ENCODE measurements at places on chromosomes 4 and X.

- no peak for DNase-seq
These were observed 443.4 kb downstream of the CCSER1 start for GRCh38 chr4:90570615-90571014.

DNA sequence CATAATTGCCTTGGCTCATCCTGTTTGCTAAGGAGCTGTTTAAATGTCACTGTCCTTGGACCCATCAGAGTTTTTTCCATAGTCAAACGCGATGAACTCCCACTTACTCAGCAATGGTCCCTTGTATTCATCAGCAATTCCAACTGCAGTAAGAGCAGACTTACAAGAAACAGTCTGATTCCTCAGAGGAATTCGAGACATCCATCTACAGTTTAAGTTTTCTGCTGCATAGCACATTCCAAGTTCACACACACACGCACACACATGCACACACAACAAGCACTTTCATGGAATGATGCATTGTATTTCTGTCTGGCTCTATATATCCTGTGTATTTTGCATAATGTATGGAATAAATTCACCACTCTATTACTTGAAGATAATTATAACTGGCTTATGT is 32.7 kb upstream of the TMEM150C start:
- no peak for DNase-seq

DNA sequence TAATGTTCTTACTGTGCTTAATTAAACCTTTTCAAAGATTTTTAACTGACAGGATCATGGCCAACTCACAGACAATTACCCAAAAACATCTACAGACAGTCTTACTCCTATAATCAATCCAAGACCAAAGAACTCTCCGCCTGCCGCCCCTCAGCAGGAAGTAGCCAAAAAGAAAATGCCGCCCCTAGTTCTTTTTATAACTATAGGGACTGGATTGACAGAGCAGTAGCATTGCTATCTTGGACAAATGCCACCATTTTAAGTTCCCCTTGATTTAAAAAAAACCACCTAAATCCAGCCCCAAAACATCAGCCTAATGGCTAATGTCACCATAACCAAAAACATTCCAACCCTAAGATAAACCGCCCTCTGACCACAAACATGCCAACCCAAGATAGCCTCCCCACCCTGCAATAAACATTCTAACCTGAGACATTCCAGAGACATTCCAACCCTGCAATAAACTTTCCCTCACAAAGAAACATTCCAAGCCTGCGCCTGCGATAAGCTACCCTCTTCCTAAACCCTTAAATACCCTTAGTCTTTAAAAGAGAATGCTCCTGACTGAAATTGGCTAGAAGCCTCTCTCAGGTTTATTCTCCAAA is 77.0 kb downstream of the COQ2 start:
- DNase-seq = no peak

GRCh38 chr4:80093563-80093962 is 20.5 kb upstream of the ANTXR2 start:
- no peak for DNase-seq

GRCh38 chrX:74535086-74535407 is 79.4 kb downstream of the RLIM start:
- no peak for DNase-seq

- no peak for DNase-seq
These were observed 38.8 kb upstream of the AFAP1 start for GRCh38 chr4:7978489-7978888.

DNA sequence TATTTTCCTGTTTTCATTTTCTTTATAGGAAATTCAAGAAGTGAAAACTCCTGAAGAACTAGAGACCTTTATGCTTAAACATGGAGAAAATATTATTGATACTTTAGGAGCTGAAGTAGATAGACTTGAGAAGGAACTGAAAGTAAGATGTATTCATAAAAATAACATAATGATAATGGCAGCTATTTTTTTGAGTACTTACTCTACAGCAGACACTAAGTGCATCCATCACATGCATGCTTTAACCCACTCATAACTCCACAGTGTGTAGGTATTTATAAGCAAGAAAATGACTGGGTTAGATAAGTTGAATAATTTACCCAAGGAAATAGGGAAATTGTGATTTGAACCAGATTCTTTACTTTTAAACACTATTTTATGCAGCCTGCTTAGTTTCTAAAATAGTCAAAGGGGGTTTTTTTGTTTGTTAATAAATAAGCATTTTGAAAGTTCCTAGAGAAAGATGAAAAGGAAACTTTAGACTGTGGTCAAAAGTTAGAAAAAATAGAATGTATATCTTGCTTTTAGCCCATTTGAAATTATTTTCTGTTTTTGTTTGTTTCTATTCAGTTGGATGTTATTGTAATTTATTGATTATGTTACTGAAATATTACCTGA is 74.2 kb downstream of the BEND4 start:
- no peak for DNase-seq

DNA sequence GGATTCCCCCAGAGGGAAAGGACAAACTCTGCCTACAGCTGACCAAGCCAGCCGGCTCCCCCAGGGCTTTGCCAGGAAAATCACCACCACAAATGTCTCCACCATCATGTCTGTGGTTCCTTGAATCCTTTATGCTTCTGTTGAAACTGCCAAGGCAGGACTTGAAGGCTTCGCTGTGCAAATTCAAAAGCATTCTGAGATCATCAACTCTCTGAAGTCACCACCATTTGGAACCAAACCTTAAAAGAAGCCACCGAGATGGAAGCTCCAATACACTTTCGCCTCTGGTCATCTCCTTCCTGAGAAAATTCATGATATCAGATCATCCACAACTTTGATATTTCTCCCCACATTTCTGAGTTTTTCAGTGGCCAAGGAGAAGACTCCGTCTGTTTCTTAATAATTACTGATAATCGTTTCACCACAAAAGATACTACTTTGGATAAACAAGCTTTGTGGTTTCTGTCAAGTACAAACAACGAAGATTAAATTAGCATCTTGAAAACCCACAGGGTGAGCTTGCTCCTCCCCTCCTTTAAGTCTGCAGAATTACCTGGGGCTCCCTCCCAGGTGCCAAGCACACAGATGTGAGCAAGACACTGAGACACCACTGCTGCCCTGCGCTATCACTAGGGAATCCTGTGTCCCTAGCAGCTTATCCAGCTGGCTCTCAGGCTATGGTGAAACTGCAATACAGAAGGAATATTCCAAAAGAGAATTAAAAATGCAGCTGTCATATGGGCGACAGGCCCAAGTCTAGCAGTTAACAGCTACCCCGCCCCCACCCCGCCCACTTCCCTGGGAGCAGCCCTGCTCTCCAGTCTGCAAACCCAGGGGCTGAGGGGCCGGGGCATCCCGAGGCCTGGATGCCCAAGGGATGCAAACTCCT is 125.0 kb upstream of the TBL1X start:
- no peak for DNase-seq

DNA sequence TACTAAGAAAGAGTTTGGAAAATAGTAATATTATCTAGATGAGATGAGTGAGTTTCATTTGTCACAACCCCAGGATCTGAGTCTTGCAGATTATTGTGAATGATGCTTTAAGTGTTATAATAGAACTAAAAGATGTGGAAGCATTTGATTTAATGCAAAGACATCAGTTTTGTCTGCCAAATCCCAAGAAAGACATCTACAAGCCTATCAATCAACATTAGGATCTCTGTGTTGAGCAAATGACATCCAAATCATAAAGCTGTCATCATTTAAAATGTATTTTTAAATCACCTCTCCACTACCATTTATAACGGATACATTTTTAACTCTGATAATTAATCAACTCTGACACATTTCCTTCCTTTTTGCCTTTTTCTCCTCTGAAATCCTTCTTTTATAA is 310.8 kb upstream of the SLIT2 start:
- no peak for DNase-seq

- DNase-seq = no peak
These were observed 1017.6 kb upstream of the HS3ST1 start for GRCh38 chr4:12446256-12446655.

DNA sequence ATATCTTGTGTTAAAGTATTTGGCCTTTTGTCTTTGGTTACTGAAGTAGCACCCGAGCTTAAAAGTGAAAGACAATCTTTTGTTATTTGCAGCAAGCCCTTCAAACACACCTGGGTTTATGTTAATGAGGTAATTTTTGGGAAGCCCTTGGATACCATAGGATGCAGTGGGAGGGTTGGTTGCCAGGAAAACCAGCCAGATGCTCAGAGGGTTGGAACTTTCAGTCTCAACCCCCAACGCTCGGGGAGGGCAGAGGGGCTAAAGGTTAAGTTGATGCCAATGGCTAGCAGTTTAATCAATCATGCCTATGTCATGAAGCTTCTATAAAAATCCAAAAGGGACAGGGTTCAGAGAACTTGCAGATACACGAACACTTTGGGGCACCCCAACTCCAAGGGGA is 17.2 kb upstream of the GPR173 start:
- no peak for DNase-seq

- no peak for DNase-seq
These were observed 350.9 kb upstream of the F9 start for GRCh38 chrX:139179592-139179991.

DNA sequence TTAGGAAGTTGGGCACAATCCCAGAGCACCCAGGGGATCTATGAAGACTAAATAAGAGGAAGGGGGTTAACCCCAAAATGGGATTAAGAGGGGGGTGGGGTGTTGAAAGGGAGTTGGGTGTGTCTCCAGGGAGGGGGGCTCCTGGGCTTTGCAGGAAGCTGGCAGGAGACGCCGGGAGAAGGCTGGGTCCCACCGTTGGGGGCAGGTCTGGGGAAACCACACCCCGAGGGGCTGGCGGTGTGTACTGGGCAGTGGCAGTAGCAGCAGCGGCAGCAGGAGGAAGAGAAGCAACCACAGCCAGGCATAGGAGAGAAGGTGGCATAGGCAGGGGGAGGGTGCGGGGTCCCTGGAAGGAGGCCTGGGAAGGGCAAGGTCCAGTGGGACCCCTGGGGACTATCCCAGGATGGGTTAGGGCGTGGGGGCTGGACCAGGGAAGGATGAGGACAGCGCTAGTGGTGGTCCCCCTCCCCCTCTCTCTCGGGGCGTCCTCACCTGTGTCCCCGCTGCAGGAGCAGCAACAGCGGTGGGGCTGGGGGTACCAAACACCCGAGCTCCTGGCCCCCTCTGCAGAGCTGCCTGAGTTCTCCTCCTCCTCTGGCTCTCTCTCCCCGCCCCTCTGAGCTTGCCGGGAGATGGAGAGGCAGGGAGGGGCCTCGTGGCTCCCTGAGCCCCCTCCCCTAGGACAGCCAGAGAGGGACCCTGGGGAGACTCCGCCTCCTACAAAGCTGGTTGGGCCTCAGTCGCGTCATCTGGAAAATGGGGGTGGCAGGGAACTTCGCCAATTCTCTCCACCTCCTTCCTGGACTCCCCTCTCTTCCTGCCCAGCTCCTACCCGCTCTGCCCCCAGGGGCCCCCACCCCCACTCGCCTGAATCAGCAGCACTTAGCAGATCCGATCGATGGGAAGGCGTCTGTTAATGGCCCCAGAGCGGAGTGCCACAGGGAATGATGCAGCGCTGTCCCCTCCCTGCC is at the start of gene KCND1:
TSS of gene KCND1 (minus strand) at position 596 of the 971 bp plus-strand sequence. CDS start 1,573 bp downstream, outside the sequence.
- DNase-seq = no peak

All from cerebellar nuclear complex (tissue), 1 donor.